ENCODE measurements at places on chromosomes 6 and 20.

GRCh38 chr6:14996892-14997291 is 249.0 kb upstream of the JARID2 start:
- no peak for DNase-seq

- DNase-seq = no peak
Measured at GRCh38 chr20:39290575-39290974, 328.4 kb downstream of the DHX35 start.

DNA sequence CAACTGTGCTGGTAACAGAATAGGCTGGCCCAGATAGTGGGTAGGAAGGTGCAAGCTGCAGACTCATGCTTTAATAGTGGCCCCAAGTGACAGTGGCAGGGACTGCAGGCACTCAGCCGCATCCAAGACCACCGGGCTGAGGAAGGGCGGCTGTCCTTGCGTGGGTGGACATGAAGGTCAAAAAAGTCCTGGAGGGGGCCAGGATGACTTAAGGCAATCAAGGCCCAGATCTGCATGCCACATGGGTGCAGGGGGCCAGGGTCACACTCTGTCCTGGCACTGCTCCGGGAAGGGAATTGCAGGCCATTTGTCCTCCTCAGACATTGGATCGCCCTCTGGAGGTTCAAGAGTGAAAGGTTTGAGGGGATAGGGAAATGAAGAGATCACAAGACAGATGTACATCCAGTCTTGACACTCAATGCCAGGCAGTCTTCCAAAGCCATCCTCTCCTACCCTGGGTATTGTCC is 10.4 kb upstream of the VNN2 start:
- DNase-seq = peak; percentile 2

DNA sequence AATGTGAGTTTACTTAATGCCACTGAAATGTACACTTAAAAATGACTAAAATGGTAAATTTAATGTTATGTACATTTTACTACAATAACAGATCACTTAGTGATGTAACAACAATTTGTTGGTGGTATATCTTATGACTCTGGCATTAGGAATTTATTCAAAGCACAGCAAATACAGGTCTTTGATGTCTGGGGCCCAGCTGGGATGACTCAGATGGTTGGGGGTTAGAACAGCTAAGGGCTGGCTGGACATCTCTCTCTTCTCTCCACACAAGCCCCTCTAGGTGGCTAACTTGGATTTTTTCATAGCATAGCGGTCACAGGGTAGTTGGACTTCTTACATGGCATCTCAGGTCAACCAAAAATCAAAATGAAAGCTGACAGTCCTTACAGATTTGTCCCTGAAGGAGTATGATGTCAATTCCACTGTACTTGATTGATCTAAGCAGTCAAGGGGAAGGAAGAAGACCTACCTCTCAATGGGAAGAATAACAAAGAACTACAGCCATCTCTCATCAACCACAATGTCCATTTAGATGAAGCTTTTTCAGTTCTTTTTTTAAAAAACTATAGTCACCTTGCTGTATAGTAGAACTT is 37.5 kb upstream of the LCA5 start:
- peak; percentile 45 for DNase-seq

- DNase-seq = no peak
Measured at GRCh38 chr6:132742495-132742894, 15.2 kb downstream of the VNN2 start.

DNA sequence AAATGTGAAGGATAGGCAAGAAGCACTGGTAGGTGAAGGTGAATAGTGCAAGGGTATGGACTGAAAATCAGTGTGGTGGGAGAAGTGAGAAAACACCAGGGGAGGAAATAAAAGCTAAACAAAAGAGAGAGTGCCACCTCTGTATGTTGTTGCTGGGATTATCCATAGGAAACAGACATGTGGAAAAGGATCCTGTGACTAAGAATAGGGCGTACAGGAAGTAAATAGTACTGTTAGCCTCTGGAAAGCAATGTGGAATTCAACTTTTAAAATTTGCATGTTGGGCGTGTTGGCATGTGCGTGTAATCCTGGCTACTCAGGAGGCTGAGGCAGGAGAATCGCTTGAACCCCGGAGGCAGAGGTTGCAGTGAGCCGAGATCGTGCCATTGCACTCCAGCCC is 661.7 kb downstream of the KIF16B start:
- DNase-seq = no peak

DNA sequence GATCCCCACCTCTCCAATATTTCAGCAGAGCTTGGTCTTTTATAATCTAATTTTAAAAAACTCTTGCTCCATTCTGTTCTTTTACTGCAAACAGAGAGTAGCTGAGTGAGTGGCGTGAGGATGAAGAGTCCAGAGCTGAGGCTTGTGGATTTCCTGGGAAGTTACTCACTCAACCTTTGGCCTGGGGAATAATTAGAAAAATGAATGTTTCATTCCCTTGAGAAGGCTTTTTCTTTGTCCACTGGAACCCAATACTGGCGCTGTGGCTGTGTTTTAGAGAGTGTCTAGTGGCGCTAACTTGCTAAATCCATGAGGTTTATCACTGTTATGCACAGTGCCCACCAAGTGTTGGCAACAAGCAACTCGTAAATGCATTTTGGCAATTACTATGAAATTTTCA is 251.5 kb downstream of the HIVEP2 start:
- peak; percentile 47 for DNase-seq

DNA sequence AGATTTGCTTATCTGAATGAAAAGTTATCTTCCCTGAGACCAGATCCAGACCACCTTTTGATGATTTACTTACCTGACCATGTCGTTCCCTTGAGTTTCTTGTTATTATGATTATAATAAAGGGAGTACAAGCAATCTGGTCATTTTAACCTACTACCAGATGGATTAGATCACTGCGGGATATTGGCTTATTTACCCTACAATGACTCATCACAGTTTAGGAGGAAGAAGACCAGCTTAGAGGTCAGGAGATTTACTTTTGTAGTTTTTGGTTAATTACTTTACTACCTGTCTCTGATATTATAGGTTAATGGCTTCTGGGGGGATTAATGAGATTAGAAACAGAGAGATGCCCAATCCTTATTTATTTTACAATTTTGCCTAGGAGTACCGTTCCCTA is 10.7 kb downstream of the PKIB start:
- no peak for DNase-seq

DNA sequence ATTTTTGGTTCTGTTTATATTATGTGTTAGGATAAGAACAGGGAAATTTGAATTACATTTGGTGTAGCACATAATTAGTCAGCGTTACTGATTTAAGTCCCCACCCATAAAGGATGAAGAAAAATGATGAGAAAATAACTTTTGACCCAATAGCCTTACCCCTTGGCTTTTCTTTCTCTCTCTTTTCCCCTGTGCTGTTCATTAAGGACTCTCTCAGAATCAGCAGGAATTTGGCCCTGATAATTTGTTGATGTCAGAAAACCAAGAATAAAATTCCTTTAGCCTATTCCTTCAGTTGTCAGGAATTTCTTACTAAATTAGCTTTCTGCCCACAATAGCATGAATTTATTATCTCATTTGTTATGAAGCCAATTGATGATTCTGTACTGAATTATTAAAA is 18.5 kb downstream of the PLCB1 start:
- no peak for DNase-seq

DNA sequence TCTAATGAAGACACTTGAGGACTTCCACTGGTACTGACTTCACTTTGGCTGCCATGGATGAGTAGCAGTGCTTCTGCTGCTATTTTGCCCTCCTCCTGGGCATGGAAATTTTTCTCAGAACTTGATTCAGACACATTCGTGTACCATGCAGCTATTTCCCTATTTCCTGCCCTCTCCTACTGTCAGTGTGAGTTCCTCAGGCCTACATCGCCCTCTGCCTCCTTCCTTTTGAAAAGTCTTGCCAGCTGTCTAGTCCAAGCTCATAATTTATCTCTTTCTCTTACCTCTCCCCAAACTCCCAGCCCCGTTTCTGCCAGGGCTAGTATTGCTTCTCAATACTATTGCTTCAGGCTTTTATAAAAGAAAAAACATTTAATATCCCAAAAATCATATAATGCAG is 470.2 kb downstream of the ADGRB3 start:
- no peak for DNase-seq

GRCh38 chr6:49151461-49151860 is 311.6 kb downstream of the MMUT start:
- DNase-seq = no peak

- DNase-seq = no peak
Measured at GRCh38 chr6:99369533-99369932, 20.1 kb upstream of the FAXC start.

DNA sequence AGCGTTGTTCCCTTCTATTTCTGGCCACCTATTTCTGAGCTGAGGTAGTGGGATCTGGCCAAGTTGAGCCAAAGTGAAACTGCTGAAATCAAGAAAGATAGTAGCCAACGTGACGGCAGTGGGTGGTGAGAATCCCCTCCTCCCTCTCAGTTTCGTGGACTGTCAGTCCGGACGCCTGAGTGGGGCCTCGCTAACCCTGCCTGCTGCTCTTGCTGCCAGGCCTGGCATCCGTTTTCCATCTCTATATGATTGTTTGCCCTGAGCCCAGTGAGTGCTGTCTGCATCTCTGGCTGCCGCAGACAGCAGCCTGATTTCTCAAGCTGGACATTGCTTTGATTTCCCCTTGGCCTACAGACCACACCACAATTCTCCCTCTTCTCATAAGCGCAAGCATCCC is 23.5 kb upstream of the PAX1 start:
- no peak for DNase-seq

GRCh38 chr6:160972111-160972510 is 19.5 kb upstream of the MAP3K4 start:
- DNase-seq = peak; percentile 78

DNA sequence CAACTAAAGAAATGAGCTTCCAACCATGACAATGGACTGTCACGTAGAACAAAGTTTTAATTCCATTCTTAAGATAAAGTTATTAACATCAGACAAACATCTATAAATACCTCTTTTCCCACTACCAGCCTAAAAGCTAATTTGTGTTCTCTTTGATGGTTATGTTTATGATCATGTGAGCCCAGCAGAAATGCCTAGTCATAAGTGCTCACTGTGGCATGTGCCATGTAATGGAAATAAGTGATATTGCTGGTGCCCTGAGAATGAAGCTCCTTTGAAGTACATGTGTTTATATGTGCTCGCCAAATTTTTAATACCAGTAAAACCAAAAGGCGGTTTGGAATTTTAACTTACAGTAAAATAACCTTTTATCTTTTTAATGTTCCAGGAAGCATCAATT is 205.8 kb downstream of the ISM1 start:
- DNase-seq = no peak

DNA sequence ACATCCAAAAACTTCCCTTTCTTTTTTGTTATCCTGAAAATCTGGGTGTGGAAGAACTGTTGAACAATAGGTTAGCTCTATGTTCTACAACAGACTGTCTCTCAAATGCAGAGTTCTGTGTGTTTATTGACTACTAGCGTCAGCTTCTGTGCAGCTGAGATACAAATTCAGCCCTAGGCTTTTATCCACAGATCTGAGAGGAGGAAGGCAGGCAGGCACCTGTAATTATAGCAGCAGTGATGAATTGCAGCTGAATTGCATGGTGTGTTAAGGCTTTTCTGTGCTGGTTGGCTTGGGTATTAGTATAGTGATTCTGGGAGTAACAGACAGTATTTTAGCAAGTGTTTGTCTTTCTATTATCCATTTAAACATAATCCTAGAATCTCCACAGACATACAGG is 24.4 kb downstream of the GRIK2 start:
- no peak for DNase-seq

DNA sequence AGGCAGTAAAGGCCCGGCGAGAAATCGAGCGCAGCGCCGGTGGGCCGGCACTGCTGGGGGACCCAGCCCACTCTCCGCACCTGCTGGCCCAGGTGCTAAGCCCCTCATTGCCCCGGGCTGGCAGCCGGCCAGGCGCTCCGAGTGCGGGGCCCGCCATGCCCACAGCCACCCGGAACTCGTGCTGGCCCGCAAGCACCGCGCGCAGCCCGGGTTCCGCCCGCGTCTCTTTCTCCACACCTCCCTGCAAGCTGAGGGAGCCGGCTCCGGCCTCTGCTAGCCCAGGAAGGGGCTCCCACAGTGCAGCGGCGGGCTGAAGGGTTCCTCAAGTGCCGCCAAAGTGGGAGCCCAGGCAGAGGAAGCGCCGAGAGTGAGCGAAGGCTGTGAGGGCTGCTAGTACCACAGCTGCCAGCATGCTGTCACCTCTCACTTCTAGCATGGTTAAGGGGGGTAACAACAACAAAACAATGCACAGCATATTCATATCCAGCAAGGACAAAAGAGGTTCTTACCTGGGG is 11.3 kb upstream of the GMPR start:
- DNase-seq = no peak

GRCh38 chr6:111662072-111662793 is 56.6 kb upstream of the TRAF3IP2 start:
- DNase-seq = no peak

- DNase-seq = no peak
Measured at GRCh38 chr20:22452442-22453011, 131.8 kb downstream of the FOXA2 start.

- DNase-seq = no peak
Measured at GRCh38 chr6:154536999-154537398, 26.5 kb upstream of the CNKSR3 start.

DNA sequence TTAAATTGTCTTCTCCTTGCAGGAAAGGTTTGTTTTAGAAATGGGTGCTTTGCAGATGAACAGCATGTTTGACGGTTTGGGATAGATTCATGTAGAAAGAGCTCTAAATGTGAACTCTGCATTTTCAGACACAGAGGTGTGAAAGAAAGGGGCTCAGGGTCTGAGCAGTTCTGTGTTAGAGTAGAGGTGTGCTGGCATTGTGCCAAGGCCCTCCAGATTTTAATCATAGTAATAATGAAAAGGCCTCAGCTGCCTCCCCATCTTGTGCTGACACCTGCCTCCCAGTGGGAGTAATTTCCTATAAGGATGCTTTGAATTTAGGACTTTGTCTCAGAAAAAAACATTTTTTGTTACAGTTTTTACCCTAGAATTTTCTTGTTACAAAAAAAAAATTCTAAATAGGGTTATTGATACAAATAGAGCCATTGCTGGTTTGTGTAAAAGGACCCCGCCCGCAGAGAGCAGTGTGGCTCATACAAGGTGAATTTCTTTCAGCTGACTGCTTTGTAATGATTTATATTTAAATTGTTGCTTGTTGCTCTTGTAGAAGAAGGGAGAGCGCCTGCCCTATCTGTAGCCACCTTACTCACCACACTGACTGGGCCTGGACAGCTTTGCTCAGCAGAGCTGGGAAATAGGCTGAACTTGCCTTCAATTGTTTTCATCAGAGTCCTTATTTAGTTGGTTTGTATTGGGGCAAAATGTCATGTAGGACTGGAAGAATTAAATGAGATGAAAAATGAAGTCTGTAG is 294.5 kb downstream of the ZFAND3 start:
- DNase-seq = no peak

DNA sequence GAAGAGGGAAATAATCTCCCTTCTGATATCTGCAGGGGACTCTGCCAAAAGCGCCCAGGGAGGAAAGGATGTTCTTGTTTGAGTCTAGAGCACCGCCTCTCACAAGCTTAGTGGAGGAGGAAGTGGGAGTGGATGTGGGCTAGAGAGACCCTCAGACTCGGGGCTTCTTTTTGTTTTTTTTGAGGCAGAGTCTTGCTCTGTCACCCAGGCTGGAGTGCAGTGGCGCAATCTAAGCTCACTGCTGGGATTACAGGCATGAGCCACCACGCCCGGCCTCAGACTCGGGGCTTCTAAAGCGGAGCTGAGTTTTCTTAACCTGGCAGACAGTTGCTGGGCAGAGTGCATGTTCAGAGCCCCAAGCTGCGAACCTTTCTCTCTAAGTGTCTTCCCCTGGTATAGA is 310.8 kb downstream of the BMP7 start:
- DNase-seq = no peak
